Femur (tissue), 1 donor: ENCODE measurements at places on chromosomes 1 and 21.

DNA sequence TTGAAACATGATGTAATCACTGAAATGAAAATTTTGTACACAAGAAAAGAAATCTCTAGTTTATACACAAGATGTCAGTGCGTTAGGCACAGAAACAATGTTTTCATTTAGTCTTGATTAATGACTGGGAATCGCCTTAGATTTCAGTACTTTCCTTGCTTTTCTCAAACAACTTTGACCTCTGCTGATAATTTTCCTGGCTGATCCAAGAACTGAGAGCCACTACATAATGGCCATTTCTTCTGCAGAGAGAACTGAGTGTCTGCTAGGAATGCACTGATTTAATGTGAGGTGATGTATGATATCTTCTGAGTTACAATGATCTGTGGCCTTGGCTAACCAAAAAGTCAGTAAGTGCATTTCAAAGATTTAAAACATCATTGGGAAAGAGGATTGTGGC lies 308.1 kb downstream of the CTH start:
- no peak for DNase-seq

DNA sequence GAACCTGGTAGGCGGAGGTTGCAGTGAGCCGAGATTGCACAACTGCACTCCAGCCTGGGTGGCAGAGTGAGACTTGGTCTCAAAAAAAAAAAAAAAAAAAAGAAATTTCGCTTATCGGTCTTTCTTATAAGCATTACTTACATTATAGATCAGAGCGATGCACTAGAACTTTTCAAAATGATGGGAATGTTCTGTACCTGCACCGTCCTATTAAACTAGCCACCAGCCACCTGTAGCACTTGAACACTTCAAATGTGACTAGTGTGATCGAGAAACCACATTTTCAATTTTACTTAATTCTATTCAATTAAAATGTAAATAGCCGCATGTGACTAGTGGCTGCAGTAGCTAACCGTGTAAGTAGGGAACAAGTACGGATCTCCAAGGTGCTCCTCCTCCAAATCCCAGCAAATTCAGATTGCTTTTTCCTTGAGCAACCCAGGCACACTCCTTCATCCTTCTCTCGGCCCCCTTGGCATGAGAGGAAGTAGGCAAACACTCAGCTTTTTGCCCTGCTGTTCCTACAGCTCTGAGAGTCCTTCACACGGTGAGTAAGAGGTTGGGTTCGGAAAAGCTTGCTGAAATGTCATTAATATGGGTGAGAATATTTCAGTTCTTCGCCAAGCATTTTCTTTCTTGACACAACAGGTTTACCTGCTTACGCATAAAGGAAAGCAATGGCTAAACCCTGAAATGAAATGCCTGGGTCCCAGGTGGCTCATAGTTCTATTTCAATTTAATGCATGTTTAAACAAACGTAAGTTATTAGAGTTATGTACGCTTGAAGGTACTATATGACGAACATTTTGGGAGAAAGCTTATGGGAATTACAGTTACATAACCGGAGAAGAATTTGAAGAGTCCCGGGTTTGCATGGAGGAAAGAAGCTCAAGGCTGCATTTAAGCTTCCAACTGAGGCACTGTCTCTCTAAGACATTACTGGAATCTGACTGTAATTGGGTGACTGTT lies 69.5 kb upstream of the HUNK start:
- DNase-seq, result no peak

- no peak for DNase-seq
Measured at GRCh38 chr1:237921306-237921705, 30.6 kb upstream of the ZP4 start.

GRCh38 chr21:43591571-43591970 lies 67.7 kb downstream of the HSF2BP start:
- DNase-seq, result no peak

DNA sequence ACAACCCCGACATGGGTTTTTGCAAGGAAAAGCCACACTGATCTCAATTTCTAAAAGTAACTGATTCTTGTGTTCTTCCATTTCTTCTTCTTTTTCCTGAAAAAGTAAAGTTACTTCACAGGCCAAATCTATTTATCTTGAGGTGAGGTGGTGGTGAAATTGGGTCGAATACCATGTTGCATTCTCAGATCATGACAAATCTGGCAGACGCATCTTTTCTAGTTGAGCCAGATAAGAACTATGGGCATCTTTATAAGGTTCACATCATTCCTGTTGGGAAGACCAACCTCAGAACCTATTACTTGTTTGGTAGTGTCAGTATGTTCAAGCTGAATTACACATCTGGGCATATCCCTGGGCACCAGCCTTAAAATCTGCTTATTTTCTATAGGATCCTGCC lies 78.6 kb upstream of the USP25 start:
- no peak for DNase-seq

DNA sequence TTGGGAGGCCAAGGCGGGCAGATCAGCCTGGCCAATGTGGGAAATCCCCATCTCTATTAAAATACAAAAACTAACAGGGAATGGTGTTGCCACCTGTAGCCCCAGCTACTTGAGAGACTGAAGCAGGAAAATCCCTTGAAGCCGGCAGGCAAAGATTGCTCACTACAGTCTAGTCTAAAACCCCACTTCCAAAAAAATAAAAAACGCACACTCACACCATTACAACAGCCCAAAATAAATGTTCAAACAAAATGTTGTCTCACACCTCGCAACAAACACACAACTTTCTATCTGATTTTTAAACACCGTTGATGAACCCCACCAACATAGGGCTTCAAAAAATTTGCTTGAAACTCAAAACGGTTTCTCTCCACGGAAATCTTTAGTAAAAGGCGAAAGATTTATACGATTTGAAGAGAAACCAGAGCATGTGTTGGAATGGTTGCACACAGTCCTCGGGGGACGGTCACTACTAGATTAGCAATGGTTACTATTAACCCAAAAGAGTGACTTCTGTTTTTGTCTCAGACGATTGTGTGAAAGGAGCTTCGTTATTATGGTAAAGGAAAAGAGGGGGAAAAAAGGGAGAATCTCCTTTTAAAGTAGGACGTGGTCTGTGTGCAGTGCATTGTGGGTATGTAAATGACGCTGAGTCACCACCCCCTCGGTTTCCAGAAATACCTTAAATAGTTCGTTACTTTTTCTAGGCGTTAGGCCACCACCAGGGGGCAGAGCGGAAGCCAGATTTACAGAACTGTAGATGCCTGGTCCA lies at the start of gene RNU5D-1:
RNU5D-1 (minus strand) TSS at position 430 of the 772 bp plus-strand sequence.
- DNase-seq, result peak; percentile 95

DNA sequence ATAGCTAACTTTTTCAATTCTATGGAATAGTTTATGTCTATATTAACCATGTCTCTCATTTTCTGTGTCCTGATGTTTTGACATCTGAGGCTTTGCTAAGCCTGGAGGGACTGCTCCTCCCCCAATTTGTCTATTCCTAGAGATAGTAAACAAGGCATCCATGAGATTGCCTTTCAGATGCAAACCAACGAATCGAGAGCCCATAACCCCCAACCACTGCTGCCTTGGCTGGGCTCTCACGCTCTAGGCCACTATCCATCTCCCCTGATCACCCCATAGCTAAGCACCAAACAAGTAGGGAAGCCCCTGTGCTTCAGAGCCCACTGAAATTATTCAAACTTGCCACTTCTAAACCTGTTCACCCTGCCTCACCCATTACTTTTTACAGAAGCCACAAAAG lies 437.7 kb downstream of the SETD4 start:
- no peak for DNase-seq

GRCh38 chr1:165852871-165853270 lies 25.5 kb downstream of the UCK2 start:
- no peak for DNase-seq

DNA sequence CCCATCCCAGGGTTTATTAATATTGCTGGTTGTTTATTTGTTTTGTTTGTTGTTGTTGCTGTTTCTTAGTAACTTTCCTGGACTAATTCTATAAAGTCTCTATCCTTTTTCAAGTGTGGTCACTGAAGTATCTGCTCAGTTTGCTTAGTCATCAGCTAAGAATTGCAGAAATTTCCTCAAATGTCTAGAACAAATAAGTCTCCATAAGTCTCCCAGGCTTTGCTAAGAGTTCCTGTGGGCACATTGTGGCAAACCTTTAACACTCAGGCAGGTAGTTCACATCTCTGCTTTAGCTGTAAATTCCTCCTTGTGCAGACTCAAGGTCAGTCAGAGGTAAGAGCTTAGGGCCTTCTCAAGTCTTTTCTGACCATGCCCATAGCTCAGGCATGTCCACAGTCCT lies 38.9 kb upstream of the C1orf185 start:
- DNase-seq, result no peak

- no peak for DNase-seq
Measured at GRCh38 chr1:69110851-69111250, 456.9 kb upstream of the LRRC7 start.

- DNase-seq, result no peak
Measured at GRCh38 chr1:235525314-235525713, 21.1 kb upstream of the B3GALNT2 start.

- DNase-seq, result no peak
Measured at GRCh38 chr1:182877331-182877730, 38.2 kb downstream of the DHX9 start.

- DNase-seq, result no peak
Measured at GRCh38 chr1:198187973-198188588, 31.3 kb downstream of the NEK7 start.

- no peak for DNase-seq
Measured at GRCh38 chr1:8214501-8215173, 103.3 kb upstream of the SLC45A1 start.

- peak; percentile 64 for DNase-seq
Measured at GRCh38 chr1:18951818-18952391, 4.6 kb downstream of the IFFO2 start.

GRCh38 chr1:109979489-109980091 lies 5.0 kb upstream of the AHCYL1 start:
- DNase-seq, result no peak

GRCh38 chr1:200153277-200154055 lies 126.0 kb downstream of the NR5A2 start:
- DNase-seq, result no peak

- DNase-seq, result no peak
Measured at GRCh38 chr1:189605226-189605625, 872.4 kb downstream of the BRINP3 start.

- DNase-seq, result peak; percentile 73
Measured at GRCh38 chr1:43786960-43787359, 79.6 kb downstream of the ST3GAL3 start.

DNA sequence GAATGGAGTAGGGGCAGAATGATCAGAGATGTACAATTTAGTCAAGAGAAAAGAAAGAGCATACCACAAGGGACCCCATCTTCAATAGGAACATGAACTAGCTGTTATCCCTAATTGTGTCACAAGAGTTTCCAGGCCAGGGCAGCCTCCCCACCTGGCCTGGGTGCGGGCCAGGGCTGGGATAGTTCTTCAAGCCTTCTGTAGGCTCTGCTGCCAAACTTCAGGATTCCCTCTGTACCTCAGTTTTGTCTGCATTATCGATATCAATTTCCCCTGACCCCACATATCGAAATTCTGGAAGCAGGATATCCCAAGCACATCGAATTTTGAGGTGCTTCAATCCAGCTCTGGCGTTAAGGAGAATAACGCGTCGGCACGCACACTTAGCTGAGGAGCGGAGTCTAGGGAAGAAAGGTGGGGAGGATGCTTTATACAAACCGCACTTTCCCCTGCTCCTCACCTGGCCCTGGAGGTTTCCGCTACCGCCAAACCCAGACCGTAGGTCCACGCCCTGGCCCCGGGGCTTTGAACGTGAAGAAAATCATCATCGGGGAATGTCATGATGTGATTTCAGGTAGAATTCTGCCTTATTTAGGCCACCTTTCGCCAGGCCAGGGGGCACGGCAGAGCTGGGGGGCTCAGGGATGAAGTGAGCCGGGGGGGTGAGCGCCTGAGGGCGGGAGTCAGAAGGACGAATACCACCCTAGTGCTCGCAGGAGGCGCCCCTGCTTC lies 7.4 kb downstream of the HLX start:
- DNase-seq, result peak; percentile 18

DNA sequence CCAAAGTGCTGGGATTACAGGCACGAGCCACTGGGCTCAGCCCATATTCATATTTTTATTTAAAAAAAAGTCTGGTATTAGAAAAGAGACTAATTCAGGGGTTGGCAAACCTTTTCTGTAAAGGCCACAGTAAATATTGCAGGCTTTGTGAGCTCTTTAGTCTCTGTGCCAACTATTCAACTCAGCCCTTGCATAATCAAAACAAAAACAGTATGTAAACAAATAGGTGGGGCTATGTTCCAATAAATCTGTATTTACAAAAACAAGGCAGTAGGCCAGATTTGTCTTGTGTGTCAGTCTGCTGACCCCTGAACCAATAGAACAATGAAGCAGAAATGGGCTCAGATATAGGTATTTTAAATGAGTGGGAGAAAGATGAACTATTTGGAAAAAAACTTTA lies 49.3 kb downstream of the CDC42BPA start:
- DNase-seq, result no peak
